ENCODE measurements at places on chromosomes 6 and 20.

- DNase-seq = no peak
These were observed 65.5 kb downstream of the VIP start for GRCh38 chr6:152816055-152816454.

DNA sequence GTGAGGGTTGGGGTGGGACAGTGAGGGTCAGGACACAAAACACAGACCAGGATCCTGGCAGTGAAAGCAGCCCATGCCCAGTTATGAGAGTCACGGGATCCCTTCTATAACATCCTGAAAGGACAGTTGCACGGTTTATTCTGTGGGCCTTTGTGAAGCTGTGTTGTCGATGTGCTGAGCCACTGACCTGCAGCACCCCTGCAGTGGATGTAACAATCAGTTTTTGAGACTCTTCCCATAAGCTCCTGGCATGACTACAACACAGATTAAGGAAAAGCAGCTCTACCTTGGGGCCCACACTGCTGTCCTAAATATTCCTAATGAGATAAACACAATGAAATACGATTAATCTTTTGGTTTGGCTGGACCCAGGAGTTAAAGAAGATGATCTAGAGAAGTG is 3.7 kb downstream of the PYGB start:
- no peak for DNase-seq

- peak; percentile 78 for DNase-seq
These were observed 247.8 kb upstream of the CHD6 start for GRCh38 chr20:41865938-41866337.

GRCh38 chr6:122140031-122140430 is 259.4 kb upstream of the HSF2 start:
- DNase-seq = no peak

- DNase-seq = peak; percentile 18
These were observed 768 bp upstream of the FYN start for GRCh38 chr6:111874025-111874415.

GRCh38 chr6:133880006-133880405 is 8.9 kb upstream of the TCF21 start:
- no peak for DNase-seq

DNA sequence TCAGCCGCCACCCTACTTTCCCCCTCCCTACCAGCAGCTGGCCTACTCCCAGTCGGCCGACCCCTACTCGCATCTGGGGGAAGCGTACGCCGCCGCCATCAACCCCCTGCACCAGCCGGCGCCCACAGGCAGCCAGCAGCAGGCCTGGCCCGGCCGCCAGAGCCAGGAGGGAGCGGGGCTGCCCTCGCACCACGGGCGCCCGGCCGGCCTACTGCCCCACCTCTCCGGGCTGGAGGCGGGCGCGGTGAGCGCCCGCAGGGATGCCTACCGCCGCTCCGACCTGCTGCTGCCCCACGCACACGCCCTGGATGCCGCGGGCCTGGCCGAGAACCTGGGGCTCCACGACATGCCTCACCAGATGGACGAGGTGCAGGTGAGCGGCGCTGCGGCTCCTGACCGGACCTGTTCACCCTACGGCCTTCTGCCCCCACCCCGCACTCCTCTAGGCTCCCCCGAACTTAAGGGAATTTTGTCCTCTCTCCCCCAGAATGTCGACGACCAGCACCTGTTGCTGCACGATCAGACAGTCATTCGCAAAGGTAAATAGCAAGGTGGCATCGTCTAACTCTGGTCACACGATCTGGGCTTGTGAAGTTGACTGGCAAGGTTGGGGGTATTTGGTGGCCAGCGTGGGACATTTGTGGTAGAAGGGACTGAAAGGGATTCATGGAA is 2.3 kb downstream of the TFAP2C start:
- DNase-seq = peak; percentile 20

DNA sequence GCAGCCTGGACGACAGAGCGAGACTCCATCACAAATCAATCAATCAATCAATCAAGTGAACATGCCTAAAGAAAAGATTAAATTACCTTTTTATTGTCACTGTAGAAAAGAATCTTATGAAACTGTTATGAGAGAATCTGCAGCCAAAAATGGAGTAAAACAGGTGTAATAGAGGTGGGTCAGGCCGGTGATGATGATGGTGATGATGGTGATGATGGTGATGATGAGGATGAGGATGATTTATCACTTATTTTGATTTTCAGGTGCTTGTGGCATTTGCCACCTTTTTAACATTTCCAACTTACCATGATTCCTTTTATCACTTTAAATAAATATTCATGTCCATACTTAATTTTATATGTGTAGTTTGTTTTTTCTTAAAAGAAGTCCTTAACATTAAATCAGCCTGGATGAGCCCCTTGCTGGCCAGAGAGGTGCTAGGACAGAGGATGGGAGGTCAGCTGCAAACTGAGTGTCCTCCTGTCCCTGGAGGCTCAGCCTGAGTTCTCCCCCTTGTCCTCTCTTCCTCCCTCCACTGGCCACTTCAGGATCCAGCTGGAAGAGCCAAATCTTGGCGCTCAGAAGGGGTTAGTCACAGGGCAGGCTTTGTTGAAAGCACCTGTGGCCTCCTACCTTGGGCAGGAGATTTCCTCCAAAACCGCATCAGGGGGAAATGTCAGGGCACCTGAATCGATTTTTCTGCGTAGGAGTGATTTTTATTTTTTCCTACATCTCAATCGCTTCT is 32.6 kb downstream of the SLC2A10 start:
- no peak for DNase-seq

DNA sequence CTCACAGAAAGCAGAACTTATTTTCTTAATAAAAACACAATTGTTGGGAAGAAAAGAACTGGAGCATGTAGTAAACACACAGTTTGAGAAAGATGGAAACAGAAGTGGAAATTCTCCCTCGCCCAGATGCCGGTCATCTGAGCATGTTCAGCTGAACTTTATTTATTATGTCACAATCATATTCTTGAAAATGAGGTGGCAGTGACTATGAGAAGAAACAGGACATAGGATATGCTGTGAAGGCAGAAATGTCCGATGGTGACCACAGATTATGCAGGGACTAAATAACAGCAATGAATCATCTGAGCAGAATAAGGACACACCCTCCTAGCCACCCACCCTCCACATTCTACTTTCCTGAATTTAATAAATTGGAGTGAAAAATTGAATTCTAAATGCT is 425.3 kb upstream of the NOX3 start:
- DNase-seq = no peak

GRCh38 chr6:50818673-50819072 is at the start of gene TFAP2B:
TSS of gene TFAP2B (plus strand) at chr6:50818871. CDS start at chr6:50818892, 21 bp downstream.
- DNase-seq = no peak

DNA sequence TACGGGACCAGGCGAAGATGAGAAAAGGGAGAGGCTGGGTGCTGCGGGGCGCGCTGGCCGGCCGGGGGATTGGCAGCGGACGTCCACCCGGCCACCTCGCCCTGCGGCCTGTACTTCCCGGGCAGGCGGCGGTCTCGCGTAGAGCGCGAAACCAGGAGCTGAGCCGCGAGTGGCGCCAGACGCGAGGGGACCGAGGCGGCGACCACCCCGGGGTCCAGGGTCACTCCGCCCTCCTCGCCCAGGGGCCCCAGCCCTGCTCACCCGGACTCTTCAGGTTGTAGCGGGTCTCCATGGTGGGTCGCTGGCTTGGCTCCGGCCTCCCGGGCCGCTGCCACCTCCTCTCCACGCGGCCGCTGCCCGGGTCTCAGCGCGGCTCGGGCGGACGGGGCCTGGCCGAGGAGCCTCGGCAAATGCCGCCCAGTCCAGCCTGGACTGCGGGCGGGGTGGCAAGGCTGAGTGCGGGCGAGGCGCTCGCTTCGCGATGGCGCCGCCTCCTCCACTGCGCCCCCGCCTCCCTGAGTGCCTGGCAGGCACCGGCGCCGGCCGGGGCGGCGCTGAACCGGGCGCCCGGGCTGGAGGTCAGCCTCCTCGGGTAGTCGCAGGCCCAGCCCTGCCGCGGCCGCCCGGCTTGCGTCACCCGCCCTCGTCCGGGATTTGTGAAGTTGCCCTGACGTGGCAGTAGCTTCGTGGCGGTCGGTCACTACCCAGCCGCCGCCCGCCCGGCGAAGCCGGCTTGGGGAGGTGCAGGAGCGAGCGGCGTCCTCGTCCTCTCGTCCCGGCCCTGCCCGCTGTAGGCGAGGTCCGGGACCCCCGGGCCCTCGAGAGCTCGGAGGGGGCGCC is at the start of gene UBE2J1:
Gene UBE2J1, minus strand, starts transcription at position 445 of the 840 bp plus-strand sequence. Its CDS starts 153 bp downstream, at position 292.
- peak; percentile 95 for DNase-seq

- DNase-seq = peak; percentile 34
These were observed 55.9 kb downstream of the NINL start for GRCh38 chr20:25529295-25529951.

DNA sequence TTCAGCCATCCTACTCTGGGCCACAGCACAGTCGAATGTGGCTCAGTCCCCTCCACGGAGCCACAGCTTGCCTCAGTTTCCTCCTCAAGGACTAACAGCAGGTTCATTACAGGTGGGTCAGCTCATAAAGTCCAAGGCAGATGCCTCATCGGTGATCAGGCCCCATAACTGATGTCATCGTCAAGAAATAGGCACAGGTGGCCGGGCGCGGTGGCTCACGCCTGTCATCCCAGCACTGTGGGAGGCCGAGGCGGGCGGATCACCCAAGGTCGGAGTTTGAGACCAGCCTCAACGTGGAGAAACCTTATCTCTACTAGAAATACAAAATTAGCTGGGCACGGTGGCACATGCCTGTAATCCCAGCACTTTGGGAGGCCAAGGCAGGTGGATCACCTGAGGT is 3.4 kb downstream of the UCKL1 start:
- DNase-seq = no peak

- peak; percentile 70 for DNase-seq
These were observed 98.3 kb downstream of the SOD2 start for GRCh38 chr6:159594750-159595117.

- no peak for DNase-seq
These were observed 23.2 kb downstream of the L3MBTL3 start for GRCh38 chr6:130041594-130041993.

- DNase-seq = no peak
These were observed 9.9 kb downstream of the CNPY3 start for GRCh38 chr6:42938987-42939809.

DNA sequence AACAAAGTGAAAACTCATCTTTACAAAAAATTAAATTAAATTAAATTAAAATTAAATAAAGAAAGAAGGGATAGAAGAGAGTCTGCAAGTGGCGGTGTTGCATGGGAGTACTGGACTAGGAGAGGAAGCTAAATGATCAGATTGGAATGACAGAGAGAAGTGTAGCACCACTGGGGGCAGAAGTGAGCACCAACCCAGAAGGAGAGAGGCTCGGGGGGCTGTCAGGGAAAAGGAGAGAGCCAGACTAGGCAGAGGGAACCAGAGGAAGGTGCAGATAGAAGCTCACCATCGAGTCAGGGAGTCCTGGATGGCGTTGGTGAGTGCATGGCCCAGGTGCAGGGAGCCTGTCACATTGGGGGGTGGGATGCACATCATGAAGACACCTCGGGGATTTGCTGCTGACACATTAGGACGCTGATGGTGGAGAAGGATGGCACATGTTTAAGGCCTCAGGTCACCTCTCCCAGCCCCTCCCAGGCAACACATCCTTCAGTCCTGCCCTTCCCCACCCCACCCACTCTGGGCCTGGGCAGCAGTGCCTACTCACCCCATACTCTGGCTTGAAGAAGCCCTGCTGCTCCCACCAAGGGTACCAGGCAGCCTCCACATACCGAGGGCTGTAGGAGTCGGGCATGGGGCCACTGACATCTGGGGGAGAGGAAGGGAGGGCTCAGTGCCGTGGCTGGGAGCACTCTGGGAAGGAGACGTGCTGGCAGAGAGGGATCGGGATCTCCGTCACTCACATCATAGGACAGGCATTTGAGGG is 4.0 kb downstream of the VARS1 start:
- peak; percentile 37 for DNase-seq

DNA sequence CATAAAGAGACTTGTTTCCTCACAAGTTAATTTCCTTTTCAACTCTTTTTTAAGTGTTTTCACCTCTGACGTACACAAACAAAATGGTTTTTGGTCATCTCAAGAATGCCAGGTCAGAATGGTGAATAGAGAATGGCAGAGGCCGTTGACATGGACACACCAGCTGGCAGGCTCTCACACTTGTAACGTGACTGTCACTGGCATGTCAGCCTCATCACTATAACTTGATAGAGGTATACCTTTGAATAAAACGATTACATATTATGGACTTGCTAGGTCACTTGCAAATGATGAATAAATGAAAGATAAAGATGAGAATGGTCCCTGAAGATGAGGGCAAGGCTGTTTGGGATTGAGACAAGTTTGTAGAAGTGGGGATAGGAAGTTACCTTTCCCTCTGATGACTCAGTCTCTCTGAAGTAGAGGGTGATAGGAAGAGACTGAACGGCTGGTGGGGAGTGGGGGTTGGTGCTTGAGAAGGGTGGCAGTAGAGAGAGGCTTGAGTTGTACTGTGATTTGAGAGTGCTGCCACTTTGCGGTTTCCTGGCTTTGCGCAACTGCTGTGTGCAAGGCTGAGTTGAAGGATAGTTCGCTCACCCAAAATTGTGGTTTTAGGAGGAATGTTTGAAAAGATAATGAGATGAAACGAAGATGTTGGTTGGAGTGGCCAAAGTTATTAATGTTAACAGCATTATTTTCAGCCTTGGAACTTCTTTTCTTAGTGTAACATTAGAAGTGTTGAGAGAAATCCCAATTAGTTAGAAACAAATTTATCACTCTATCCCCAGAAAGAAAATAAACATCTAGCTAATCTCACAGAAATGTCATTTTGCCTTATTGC is 30.3 kb downstream of the TBPL1 start:
- DNase-seq = peak; percentile 22

DNA sequence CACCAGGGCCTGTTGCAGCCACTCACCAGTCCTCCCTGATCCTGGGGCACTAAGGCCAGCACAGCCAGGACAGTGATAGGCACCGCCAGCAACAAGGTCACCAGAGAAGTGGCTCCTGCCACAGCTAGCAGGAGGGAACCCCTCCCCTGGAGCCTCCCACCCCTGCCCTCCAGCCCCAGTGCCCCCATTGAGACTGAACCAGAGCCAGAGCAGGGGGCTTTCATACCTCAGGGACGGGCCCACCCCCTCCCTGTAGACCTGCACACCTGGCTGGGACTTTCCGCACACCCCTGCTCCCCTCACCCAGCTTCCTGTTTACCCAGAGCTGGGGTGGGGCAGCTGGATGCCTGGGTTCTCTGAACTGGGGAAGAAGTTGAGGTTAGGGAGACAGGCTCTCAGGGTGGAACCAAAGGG is at the start of gene LTB:
Gene LTB, minus strand, starts transcription at position 195 of the 414 bp plus-strand sequence. Its CDS starts 7 bp downstream, at position 188.
- DNase-seq = no peak

GRCh38 chr6:71489736-71490135 is 201.1 kb downstream of the OGFRL1 start:
- DNase-seq = peak; percentile 80

DNA sequence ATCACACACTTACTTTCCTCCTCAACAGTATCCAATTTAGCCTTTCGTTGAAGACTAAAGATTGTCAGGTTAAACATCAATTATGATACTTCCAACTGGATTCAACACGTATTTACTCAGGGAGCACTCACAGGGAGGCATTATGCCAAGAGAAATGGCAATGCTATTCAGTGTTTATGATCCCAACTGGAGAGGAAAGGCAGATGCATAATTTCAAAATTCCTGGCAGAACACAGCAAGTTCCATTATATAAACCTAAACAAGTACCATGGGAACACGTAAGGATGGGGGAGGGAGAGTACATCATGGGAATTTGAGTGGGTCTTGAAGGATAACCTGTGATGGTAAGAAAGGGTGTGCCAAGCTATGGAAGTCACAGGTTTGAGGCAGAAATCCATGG is 112.7 kb downstream of the ISM1 start:
- no peak for DNase-seq

- DNase-seq = peak; percentile 74
These were observed 108.5 kb upstream of the PRND start for GRCh38 chr20:4613184-4613583.

Data from epithelial cell of esophagus (primary cell).